AG09309 (cell line): ENCODE measurements at places on chromosomes 7 and 10.

DNA sequence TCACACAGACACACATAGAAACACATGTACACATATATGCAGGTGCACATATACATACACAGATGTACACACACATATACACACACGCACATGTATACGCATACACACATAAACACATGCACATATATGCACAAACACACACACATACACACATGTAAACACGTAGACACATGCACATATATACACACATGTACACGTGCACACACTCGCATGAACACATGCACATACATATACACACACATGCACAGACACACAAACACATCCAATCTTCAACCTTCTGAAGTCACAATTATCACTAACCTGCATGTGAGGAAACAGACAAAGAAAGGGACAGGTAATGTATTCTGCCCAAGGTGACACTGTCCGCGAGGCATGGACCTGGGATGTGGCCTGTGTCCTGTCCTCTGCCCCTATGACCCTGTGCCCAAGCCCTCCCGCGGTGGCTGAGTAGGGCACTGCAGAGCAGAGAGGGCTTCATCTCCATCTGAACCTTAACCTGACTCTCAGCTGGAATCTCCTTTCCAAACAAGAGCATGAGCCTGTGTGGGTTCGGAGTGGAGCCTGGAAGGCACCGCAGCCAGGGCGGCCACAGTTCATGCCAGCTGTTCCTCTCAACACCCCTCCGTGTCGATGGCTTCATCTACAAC, 660.9 kb downstream of the SDK1 start:
- DNase-seq, result no peak

DNA sequence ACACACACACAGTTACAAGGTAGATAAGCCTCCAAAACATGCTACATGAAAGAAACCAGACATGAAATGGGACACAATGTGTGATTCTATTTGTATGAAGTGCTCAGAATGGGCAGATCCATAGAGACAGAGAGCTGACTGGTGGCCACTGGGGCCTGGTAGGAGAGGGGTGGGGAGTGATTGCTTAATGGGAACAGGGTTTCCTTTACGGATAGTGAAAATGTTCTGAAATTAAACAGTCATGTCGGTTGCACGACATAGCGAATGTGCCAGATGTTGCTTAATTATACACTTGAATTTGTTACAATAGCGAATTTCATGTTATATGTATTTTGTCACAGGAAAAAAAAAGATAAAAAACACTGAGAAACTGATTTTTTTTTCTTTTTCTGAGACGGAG, 122.3 kb downstream of the SPDYE5 start:
- DNase-seq, result no peak

- peak; percentile 69 for DNase-seq
Measured at GRCh38 chr10:58513188-58514110, 777 bp downstream of the BICC1 start.

- DNase-seq, result no peak
Measured at GRCh38 chr10:111017098-111017497, 59.7 kb upstream of the ADRA2A start.

DNA sequence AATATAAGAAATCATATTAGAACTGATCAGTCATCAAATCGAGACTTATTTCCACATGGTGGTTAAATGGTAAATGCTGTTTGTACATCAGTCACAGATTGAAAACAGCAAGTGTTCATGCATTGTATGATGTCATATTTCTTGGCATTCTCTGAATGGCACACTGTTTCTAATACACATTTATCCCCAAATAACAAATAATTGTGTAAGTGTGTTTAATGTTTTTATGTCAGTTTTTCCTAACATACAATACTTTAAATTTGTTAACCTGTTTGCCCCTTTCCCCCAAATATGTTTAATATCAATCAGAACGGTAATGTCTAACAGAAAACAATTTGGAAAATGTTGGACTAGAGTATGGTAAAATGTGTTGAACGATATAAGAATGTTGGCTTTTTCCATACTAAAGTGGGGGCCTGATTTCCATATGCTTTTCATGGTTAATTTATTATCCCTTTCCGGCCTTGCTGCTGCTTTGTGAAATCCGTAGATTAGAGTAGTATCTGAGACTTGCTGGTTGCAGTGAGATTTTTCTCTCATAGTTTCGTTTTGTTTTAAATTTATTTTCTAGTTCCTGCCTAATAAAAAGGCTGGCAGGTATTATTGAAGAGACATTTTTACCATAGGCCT, 23.7 kb downstream of the RAB18 start:
- no peak for DNase-seq

- no peak for DNase-seq
Measured at GRCh38 chr7:137343281-137343841, at the start of gene PTN. PTN (minus strand) TSS chr7:137343733; CDS start chr7:137254973, 88,760 bp downstream.
